Mesothelial cell of epicardium (in vitro differentiated cells): ENCODE measurements at places on chromosomes 7 and 10. TPM values are rescaled to one million over a fixed set of nuclear protein-coding genes. Genes with fewer than 3 reads are reported as not detected.

CCL24 gene
- total RNA-seq = not detected in 3 replicates

DNA sequence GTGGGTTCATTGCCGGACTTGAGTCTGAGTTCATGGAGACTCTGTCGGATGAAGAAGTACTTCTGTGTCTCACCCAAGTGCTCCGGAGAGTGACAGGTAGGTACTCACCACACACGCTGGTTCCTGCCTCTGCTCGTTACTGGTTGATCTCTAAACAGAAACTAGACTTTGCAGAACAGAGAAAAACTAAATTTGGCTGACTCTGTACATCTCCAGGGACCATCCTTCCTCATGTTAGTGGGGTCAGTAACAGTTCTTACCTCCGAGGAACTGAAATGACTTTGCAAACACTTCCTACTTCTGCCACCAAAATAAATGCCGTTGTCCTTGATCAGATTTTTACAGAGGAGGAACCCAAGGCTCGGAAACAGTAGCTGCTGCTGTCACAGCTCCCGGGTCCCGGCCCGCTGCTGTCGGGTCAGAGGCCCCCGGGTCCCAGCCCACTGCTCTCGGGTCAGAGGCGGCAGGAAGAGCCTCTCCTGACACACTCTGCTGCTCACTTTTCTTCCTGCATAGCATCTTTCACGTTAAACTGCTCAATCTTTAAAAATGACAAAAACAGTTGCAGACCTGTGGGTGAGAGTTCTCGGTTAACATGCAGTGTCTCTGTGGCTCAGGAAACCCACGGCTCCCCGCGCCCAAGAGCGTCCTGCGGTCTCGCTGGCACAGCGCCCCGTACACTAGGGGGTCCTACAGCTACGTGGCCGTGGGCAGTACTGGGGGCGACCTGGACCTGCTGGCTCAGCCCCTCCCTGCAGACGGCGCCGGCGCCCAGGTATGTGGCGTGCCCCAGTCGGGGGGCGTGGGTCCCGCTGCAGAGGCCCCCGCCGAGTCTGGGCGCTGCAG, 4.8 kb upstream of the MTG1 start:
- DNase-seq = no peak

- no peak for DNase-seq
These were observed 288.6 kb upstream of the PHF14 start for GRCh38 chr7:10685040-10685439.

CPA2 gene
- 0.54 to 0.73 TPM (median 0.72 TPM) in 3 replicates for total RNA-seq

DNA sequence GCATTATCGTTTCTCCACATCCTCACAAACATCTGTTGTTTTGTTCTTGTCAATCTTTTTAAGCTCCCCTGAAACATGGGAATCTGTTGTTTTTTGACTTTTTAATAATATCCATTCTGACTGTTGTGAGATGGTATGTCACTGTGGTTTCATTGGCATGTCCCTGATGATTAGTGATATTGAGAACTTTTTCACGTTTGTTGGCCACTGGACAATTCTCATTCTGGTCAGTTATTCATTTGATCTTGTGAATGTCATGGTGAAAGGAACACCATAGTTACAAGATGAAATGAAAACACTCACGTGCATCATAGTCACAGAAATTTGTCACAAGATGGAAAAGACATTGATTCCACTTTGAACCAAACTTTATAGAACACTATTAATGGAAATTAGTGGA, 20.5 kb upstream of the SGCE start:
- DNase-seq = no peak

DNA sequence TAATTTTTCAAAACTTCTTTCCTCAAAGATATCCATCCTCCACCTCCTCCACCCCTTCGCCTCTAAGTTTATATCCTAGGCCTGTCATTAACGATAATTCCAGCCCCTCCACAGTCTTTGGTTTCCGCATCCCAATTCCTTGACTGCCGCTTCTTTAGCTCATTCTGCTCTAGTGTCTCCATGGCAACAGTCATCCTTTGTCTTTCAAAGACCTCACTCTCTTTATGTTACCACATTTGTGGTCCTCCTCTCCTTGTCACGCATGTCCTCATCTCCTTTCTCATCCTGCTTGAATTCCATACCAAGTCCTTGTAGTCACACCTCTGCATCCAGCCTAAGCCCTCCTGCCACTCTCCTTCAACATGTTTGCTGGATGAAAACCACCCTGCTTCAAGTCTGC, 511.2 kb upstream of the KLF6 start:
- DNase-seq = no peak

- DNase-seq = no peak
These were observed 221.9 kb downstream of the EBF3 start for GRCh38 chr10:129741978-129742741.

NKX1-2 gene
- not detected in 3 replicates for total RNA-seq

GRCh38 chr7:49778731-49779270, 5.4 kb downstream of the VWC2 start:
- DNase-seq = no peak

AMZ1 gene
- 0.05 to 0.49 TPM (median 0.13 TPM) in 3 replicates for total RNA-seq

GRCh38 chr7:68394131-68394530, 1204.1 kb upstream of the AUTS2 start:
- no peak for DNase-seq

GRCh38 chr10:103480521-103480920, 1.5 kb upstream of the CALHM3 start:
- DNase-seq = no peak
